Activated CD8-positive, alpha-beta memory T cell treated with anti-CD3 and anti-CD28 coated beads for 1 hour (primary cell): ENCODE measurements at places on chromosomes 3 and 15.

DNA sequence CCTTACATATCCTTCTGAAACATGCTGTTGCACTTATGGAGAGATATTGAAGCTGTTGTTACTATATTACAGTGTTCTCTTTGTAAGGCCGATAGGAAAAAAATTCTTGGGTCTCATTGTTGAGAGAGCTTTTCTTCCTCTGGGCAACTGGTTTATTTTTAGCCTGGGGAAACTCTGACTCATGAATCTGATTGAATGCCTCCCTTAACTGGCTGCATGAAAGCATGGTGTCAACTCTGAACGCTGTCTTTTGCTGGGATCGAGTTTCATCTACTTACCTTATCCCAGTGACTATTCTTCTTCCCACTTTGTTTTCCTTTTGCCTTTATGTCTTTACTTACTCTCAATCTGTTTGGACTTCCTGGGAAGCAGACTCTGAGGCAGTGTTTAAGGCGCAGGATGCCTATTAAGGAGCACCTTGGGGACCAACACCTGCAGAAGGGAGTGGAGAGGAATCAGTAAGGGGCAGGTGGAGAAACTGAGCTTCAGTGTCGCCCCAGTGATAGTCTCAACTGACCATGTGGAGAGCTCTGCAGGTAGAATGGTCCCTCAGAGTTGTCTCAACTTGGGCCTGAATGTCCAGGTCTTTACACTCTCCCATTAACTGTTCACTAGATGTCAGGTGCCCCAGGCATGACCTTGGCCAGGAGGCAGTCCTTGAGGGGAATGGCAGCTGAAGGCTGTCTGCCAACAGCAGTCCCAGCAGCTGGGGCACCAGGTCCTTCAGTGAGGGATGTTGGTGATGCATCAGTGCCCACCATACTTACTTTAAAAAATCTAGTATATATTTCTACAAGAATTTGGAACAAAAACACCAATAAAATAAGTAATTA, 88.9 kb upstream of the CCNL1 start:
- DNase-seq = no peak

DNA sequence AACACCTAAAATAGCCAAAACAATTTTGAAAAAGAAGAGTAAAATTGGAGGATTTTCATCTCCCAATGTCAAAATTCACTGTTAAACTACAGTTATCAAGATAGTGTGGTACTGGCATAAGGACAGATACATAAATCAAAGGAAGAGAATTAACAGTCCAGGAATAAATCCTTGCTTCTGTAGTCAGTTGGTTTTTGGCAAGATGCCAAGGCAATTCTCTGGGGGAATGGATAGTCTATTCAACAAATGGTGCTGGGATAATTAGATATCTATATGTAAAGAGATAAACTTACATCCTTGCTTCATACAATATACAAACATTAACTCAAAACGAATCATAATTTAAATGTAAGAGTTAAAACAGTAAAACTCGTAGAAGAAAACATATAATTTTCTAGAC, 57.9 kb upstream of the SELENOK start:
- DNase-seq = no peak

DNA sequence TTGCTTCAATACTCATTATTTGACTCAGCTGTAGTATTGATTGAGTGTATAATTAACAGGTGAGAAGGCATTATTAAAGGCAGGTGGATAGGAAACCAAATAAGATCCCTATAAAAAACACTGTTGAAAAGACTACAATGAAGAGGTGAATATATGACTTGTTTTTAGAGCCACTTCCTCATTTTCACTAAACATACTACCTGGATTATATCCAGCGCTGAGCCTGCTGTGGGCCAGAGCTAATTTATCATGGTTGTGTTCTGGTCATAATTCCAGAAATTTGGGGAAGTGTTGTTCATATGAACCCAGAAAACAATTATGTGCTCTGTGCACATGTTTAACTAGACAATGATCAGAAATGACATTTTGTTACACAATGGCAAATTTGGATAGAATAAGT, 235.3 kb upstream of the MME start:
- DNase-seq = no peak

- DNase-seq = no peak
These were observed 11.6 kb downstream of the THBS1 start for GRCh38 chr15:39592500-39592899.

GRCh38 chr3:17605032-17605431, 137.4 kb downstream of the TBC1D5 start:
- no peak for DNase-seq

DNA sequence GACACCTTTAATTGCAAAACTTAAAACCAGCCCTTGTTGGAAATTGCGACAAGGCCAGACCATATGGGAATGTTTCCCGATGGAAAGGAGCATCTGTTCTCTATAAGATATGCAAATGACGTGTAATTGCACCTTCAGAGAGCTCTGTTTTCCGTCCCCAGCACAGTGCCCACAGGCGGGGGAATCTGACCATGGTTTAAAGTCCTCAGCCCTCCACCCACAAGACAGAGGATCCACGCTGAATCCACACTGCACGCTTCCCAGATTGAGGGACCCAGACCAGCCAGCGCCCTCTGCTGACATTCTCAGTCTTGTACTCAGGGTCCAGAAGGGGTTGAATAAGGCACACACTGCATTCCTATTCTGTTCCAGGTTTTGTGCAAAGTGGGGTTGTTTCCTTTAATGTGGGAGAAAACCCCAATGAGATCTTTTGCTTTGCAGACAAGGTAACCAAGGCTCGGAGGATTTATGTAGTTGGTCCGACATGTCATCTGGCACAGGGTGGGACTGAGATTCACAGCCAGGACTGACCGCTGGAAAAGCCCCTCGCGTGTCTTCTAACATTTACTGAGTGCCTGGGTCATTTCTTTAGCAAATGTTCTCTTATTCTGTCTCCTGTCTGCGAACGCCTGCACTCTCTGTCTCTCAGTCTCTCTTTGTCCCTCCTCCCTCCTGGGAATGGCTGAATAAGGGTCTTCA, 36.8 kb upstream of the KLHL25 start:
- DNase-seq = no peak

GRCh38 chr3:151925876-151926275, 52.4 kb downstream of the SUCNR1 start:
- DNase-seq = no peak

DNA sequence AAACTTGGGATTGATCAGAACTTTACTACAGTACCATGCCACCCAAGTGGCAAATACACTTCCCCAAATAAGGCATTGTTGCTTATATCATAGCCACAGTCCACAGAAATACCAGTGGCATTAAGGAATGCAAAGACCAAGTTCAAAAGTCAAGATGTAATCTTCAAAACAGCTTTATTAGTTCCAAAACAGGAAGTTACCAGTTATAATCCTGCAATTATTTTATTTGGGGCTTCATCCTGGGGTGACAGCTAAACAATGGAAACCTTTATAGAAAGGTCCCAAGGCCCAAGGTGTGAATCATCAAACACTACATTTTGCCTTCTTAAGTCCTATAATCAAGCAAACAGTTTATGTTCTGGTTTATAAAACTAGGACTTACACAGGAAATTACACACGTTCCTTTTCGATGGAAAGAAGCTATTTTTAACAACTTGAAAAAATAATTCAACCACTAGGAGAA, 30.3 kb upstream of the RNF7 start:
- DNase-seq = no peak

GRCh38 chr3:150761831-150762661, 923 bp downstream of the SIAH2 start:
- peak; percentile 13 for DNase-seq

DNA sequence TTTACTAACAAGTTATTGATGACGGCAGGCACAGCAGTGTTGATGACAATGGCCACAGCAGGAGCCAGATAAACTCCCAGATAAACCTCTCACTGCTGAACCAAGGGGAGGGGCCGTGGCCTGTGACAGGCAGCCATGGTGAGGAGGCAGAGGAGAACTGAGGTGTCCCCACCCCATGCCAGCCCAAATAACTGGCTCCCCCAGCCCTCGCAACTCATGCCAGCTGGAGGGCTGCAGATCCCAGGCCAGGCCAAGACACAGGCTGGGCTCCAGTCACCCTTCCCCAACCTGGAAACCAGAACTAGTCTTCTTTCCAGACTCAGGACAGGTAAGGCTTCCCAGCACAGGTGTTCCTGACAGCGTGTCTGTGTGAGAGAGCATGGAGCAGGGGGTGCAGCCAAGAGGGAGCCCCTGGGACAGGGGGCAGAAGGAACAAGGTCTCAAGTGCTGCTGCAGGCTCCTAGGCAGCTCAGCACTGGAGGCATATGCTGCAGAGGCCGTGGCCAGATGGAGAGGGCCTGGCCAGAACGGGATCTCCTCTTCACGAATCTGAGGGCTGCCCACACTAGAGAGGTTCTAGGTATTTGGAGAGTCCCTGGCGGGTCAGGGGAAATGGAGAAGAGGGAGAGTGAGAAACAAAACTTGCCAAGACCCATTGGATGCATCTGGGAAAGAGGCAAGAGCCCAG, 15.9 kb downstream of the PLA2G4F start:
- no peak for DNase-seq

DNA sequence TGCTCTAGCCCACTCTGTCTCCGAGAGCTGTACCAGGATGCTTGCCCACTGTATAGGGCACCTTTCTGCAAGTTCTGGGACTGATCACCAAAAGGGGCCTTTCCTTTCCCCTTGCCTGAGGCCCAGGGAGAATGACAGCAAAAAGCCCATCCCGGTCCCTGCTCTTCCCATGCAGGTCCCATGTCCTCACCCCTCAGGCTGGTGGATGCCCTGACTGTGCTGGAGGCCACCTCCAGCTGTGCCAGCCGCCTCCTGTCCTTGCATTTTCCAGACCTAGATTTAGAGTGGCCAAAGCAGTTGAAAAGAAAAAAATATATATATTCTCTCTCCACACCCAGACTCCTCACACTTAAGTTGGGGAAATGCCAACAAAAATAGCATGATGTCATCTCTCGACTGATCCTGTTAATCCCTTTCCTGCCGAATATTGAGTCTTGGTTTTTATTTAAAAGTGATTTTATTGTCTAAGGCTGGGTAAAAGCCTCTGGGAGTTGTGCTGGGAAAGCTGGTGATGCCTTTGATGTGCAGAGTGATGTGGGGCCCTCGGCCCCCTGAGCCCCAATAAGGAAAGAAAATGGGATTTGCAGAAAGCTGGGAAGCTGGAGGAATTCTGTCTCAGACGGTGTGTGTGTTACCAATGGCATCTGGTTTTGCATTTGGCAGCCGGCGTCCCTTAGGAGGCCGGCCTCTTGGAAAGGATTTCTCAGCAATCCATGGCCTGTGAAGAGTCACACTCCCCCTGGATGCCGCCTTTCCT, 29.3 kb upstream of the TPM1 start:
- DNase-seq = no peak

DNA sequence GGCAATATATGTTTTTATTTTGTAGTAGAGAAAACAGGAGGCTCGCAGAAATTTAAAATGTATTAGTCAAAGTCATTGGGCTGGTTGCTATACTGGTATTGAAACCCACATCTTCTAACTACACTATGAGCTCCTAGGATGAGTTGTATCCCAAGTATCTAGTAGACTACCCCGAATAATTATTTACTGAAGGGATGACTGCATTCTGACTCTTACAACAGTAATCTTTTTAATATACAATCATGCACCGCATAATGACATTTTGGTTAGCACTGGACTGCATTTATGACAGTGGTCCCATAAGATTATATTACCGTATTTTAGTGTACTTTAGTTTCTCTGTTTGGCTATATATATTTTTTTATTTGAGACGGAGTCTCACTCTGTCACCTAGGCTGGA, 15.3 kb downstream of the PIGB start:
- no peak for DNase-seq

DNA sequence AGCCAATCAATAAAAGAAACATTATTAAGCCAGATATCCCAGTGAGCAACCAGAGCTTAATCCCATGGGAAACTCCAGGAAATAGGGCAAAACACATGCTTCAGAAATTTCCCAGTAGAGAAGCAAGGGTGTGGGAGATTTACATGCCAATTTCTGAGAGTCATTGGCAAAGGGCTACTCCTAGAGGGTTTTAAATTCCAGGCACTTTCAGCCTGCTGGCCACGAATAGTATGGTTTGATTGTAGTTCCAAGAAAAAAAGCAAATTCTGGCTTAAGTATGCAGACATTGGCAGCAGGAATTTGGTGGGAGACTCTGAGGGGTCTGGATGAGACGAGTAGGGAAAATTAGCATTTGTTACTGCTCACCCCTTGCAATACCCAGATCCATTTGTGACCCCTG, 402.1 kb upstream of the SUCLG2 start:
- no peak for DNase-seq

DNA sequence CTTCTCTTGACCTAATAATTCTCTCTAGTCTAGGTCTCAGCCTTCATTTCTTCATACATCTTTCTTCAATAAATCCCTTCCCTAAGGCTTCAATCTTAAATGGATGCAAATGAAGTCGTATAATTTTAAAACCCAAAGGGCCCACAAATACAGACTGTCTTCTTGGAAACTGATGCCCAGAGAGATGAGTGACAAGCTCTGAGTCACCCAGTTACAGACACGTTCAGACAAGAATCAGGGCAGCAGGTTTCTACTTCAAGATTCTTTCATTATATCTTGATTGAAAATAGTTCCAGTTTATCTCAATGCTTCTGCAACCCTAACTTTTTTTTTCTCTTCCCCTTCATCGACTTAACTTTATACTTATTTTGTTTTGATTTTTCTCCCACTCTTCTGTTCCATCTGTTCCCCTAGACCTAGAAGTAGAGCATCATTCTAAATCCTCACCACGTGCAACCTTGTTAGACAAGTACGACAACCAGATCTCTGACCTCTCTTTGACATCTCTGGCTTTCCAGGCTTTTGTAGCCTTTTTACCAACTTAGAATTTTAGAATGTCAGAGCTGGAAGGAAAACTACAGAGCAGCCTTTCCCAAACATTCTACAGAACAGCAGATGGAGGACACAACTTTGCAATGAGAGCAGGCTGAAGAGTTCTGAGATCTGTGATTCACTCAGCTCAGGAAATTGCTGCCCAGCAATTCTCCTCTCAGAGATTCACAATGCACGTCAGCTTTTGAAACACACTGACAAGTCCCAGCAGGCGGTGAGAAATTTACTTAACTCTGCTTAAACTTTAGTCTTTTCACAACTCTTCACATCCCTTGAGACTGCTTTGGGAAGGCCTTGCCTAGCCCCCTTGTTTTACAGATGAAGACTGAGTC, 25.3 kb downstream of the NCEH1 start:
- no peak for DNase-seq
